ENCODE measurements at places on chromosomes 2 and 18.

DNA sequence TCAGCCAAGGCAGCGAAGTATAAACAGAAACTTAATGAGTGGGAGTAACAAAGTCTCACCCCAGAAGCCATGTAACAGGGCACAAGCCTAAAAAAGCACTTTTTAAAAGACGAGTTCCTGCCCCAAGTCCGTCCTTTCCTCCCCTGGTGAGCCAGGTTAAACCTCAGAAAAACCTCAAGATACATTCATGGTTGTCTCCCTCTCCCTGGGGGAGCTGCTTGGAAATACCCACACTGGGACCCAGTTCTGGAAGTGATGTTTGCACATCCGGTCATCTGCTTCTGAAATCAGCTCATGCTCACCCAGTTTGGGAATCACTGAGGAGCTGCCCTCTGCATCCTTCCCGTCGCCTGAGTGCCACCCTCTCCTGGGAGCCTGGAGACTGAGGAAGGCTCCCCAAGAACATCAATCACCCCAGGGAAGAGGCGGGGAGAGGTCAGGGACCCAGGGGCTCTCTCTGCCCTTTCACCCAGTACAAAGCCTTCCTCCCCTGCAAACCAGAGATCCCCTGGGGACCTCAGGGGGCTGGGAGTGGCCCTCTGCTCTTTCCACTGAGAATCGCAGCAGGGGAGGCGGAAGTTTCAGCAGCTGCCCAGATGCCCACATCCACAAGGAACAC is 150.6 kb upstream of the AGAP1 start:
- no peak for DNase-seq

GRCh38 chr2:233996461-233996860 is 54.0 kb upstream of the SPP2 start:
- DNase-seq: no peak

- no peak for DNase-seq
Observed at GRCh38 chr2:182980115-182980514, 58.1 kb downstream of the NCKAP1 start.

DNA sequence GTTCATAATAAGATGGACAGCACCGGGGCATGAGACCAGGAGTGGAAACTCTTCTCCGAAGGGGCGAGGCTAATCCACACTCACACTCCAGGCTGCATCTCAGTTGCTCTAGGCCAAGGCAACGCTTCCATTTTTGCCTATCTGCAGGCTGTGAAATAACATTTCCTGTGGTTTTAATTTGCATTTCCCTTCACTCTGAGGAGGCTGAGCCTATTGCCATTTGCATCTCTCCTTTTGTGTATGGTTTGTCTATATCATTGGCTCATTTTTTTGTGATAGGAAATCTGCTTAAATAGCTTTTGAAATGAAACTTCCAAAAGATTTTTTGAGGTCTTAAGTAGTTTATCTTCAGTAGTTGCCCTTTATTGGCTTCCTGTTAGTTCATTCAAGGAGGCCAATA is 57.6 kb downstream of the TPGS2 start:
- no peak for DNase-seq

GRCh38 chr2:47174733-47175361 is 19.7 kb upstream of the STPG4 start:
- no peak for DNase-seq

- no peak for DNase-seq
Observed at GRCh38 chr18:67634631-67635338, 118.3 kb upstream of the DSEL start.

DNA sequence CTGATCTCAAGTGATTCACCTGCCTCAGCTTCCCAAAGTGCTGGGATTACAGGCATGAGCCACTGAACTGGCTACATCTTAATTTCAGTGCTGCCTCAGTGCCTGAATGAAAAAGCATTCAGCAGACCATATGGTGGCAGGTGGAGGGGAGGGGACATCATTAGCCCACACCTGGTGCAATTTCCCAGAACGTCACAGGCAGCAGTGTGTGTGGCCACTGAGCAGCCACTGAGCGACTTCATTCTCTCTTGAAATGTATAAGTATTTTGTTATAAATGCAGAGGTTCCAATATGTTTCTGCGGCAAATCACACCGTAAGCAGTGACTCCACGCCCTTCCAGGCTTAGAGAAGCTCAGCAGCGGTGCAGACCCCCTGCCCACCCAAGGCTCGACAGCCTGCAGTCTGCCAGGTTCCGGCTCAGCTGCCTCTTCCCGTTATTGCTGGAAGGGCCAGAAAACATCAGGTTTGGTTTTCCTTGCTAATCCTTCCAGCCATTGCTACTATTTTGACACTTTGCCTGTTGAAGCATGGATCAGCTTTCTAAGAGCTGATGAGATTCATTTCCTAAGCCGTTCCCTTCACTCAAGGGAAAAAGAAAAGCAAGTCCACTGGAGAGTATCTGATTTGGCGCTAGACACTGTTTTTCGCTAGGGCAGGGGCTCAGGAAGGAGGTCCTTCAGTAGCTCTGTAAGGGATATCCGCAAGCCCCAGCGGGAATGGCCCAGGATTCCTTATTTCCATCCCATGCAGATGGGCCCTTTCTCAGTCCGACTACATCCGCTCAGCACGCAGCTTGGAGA is 250.7 kb downstream of the VAPA start:
- DNase-seq: no peak

- DNase-seq: no peak
Observed at GRCh38 chr2:18903750-18904149, 314.4 kb upstream of the NT5C1B start.

GRCh38 chr18:55097456-55098170 is 138.4 kb upstream of the CCDC68 start:
- DNase-seq: no peak

- DNase-seq: no peak
Observed at GRCh38 chr2:213286161-213286560, 1.9 kb downstream of the SPAG16 start.

GRCh38 chr18:59340817-59341216 is 18.2 kb downstream of the LMAN1 start:
- DNase-seq: no peak

- no peak for DNase-seq
Observed at GRCh38 chr18:25305584-25305983, 46.4 kb downstream of the ZNF521 start.

GRCh38 chr18:25805323-25805722 is 285.1 kb downstream of the SS18 start:
- no peak for DNase-seq

- no peak for DNase-seq
Observed at GRCh38 chr2:177478907-177479306, 86.3 kb downstream of the AGPS start.

GRCh38 chr18:54233228-54233625 is 8.8 kb upstream of the MBD2 start:
- no peak for DNase-seq

GRCh38 chr2:178205853-178206521 is 11.7 kb downstream of the OSBPL6 start:
- DNase-seq: no peak

DNA sequence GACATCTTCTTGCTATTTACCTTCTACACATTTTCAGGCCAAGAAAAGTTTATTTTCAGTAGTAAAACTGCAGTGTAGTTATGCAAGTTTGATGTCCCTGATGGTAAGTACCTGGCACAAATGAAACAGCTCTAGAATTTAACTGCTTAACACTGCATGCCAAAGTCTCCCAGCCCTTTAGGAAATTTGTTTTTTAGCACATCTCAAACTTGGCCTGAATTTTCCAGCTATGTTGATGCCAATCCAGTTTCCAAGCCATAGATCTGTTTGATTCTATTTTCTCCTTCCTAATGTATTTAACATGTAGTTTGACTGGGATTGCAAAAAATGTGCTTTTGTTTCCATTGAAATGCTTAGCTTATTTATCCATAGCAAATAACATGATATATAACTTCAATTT is 29.3 kb upstream of the ZNF385B start:
- DNase-seq: no peak

DNA sequence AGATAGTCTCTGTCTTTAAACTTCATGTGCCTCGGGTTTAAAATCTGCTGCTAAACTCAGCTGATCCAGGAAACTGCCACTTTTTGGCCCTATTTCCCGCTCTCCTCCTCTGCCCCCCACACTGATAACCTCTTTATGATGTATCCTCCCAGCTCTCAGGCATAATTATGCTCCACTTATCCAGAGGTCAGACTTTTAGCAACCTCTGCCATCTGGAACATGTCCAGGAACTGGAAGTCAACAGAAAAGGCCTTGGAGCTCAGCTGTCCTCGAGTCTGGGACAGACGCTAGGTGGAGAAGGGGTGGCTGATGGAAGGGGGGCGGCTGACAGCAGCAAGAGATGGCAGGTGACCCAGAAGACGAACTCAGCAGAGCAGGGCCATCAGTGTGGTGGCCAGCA is 41.2 kb downstream of the ASAP2 start:
- no peak for DNase-seq

DNA sequence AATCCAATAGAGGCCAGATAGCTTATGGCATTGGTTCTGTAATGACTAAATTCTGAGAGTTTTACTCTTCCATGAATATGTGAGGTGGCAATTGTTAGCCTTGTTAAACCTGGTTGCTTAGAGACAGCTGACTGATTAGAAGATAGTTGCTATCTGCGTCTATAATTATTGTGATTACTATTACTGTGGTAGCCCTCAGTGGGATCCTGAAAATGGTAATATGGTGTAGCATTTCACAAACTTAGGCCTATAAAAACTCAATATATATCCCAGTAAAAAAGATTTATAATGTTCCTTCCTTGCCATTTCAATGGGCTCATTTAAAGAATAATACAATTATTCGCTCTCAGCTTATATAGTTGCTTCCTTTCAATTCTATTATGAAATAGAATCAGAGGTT is 405.8 kb upstream of the CDH2 start:
- no peak for DNase-seq

DNA sequence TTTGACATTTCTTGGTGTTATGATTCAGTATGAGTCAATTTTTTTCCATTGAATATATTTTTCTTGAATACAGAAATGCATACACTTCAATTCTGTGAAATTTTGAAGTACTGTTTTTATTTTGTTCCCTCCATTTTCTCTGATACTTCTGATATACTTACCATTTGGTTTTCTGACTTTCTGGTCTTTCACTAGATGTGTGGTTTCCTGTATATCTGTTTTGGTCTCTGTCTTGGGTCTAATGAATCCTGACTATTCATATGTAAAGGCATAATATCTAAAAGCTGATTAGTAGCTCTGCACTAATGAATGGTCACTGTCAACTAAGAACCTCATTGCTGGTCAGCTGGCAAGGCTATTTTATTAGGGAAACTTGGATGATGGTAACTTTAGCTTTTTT is 345.6 kb downstream of the GRB14 start:
- no peak for DNase-seq

DNA sequence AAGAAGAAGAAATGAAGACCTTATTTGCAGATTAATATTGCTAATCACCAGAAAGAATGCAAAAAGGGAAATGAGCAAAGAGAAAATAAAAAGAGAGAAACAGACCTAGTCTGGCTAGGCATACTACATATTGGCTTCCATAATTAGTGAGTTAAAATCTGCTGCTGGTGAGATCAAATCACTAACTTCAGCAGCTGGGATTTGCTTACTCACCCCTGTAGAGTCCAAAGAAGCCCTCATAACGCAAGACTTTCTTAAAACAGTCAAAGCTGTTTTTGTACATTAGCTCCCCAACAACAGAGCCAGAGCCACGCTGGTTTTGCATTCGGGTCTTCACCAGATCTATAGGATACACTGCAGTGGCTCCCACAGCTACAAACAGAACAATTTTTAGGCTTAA is 80.9 kb downstream of the SLC25A12 start:
- no peak for DNase-seq

GRCh38 chr2:142944264-142944663 is 66.8 kb downstream of the KYNU start:
- no peak for DNase-seq

DNA sequence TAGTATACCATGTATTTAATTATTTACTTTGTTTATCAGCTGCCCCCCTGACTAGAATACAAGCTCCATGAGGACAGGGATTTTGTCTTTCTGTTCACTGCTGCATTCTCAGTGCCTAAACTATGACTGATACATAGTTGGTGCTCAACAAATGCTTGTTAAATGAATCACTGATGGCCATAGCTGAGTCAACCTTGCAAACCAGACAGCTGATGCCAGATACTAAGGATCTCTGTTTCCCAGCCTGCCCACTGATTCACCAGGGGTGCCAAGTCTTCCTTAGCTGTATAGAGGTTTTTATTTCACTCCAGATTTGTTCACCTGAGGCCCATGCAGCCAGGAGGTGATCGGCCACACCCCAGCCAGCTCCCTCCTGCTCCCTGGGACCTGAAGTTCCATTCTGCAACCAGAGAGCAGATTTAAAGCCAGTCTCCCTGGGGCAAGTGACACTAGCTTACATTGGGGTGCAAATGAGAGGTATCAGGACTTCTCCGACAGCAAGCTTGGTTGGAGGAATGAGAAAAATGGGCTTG is 92.2 kb downstream of the C1QL2 start:
- DNase-seq: no peak

DNA sequence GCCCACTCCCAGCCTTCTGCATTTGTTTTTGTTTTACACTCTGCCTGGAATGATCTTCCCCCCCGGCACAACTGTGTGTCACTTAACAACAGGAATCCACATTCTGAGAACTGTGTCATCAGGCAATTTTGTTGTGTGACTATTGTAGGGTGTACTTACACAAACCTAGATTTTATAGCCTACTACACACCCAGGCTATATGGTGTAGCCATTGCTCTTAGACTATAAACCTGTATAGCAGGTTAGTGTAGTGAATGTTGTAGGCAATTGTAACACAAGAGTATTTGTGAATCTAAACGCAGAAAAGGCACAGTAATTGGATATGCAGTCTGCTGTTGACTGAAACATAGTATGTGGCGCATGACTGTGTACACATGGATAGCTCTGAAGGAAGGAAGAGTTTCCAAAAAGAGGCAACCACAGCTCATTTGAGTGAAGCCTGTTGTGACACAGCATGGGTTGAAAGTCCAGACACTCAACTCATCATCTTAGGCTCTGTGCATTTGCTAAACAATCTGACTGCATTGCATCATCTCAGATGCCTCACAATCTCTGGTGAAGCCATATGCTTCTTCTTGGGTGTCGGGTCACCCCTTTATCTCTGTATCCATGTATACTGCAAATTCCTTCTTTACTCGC is 506.6 kb upstream of the SPHKAP start:
- no peak for DNase-seq

- DNase-seq: no peak
Observed at GRCh38 chr2:61951881-61952280, 46.4 kb downstream of the COMMD1 start.

DNA sequence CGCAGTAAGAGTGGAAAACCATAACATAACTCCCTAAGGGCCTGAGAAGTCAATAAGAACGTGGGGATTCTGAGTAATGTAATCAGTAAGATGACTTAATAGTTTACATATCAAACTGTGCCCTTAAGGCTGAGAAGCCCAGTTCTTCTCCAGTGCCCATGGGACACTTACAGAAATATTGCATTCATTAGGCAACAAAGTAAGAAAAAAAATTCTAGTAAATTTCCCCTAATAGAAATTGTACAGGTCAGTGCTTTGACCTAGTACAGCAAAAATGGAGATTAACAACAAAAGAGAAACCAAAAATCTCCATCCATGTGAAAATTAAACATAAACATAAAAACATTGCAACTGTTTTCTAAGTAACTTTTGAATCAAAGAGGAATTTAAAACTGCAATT is 139.8 kb upstream of the HS6ST1 start:
- DNase-seq: no peak
